Activated T-cell treated with anti-CD3 and anti-CD28 coated beads for 24 hours (primary cell): ENCODE measurements at places on chromosomes 7 and 10.

DNA sequence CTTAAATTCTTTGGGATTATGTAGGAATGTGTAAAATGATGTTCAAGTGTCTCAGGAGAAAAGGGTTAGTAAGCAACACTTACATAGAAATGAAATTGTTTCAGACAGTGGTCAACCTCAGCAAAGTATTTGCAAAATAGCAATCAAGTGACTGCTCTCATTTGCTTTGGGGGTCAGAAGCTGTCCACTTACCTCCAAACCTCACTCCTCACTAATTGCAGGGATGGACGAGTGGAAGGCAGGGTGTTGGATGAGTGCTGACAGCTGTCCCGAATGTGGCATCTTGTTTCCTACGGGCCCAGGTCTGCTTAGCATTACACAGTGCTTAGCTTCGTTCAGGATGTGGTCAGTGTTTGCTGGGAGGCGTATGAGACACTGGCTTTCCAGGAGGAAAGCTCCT lies 437.0 kb downstream of the SUGCT start:
- DNase-seq: no peak

- no peak for DNase-seq
Measured at GRCh38 chr10:112365014-112365432, 8.9 kb upstream of the ACSL5 start.

DNA sequence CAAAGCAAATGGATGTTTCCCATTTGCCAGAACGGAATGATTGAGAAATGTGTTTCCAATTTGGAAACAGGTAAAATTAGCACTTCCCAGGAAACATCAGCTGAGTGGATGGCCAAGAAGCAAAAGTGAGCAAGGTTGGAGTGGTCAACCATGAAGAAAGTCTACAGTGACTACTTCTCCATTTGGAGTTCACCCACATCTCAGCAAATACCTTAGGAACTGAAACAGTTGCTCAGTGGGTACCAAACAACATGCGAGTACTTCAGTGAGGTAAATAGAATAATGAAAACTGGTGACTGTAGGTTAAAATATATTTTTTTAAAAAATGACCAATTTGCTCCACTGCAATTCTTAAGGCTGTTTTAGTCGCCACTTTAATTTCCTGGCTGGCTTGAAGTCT lies 57.7 kb downstream of the SLC16A9 start:
- DNase-seq: no peak

GRCh38 chr10:93867525-93867924 lies 26.3 kb upstream of the SLC35G1 start:
- no peak for DNase-seq

DNA sequence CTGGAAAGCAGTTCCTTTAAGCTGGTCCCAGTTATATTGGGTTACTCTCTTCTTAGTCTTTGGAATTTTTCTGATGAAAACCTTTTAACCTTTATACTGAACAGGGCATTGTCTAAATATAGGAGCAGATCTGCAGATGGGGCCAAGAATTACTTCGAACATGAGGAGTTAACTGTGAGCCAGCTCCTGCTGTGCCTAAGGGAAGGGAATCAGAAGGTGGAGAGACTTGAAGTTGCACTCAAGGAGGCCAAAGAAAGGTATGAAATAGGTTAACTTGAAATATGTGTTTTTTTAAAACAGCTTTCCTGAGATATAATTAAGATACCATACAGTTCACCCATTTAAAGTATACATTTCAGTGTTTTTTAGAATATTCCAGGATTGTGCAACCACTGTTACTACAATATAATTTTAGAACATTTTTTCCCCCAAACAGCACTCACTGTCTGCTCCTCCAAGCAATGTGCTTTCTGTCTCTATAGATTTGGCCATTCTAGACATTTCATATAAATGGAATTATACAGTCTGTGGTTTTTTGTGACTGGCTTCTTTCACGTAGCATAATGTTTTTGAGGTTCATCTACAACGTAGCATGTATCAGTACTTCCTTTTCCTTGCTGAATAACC lies 18.9 kb downstream of the OPTN start:
- DNase-seq: no peak

GRCh38 chr10:9450801-9451200 lies 1396.3 kb downstream of the GATA3 start:
- DNase-seq: no peak

DNA sequence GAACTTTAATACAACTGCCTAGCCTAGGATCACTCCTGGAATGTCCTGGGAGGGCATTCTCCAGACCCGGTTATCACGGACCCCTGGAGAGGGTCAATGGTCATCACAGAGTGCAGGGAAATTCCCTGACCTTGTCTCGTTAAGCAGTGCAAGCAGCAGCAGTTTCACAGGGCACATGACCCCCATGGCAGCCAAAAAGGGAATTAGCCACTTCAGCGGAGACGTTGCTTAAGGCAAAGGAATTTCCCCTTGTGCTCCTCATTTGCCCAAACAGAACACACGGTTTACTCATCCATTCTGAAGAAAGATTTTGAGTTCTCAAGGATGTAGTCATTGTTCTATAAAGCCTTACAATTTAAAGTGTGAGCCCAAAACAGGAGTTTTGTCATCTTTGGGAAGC lies 260.3 kb downstream of the SNX13 start:
- no peak for DNase-seq

GRCh38 chr7:94449151-94449725 lies 54.5 kb downstream of the COL1A2 start:
- no peak for DNase-seq

- no peak for DNase-seq
Measured at GRCh38 chr7:17229228-17229627, 69.2 kb upstream of the AHR start.

GRCh38 chr7:105643384-105643783 lies 62.1 kb upstream of the EFCAB10 start:
- DNase-seq: no peak

DNA sequence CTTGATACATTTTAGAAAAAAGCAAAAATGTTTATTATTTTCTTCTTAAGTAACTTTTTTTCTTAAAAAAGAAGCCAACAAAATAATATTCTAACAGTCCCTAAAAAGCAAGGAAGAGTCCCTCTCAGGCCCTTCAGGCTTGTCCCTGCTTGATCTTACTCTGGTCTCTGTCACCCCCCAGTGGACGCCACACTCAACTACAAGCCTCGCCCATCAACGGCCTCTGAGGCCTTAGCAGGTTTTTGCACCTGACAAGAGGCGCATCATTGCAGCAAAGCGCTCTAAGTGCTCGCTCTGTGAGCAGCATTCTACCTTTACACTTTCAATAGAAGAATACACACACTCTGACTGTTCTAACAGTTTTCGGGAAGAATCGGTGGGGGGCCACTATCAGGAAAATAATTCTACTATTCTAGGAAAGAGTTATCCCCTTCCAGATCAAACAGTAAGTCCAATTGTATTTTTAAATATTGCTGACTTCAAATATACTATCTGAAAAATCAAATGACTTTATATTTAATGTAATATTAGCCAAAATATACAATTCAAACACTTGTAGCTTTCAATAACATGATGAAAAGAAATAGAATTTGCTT lies 139.2 kb downstream of the USP6NL start:
- DNase-seq: peak; percentile 69

DNA sequence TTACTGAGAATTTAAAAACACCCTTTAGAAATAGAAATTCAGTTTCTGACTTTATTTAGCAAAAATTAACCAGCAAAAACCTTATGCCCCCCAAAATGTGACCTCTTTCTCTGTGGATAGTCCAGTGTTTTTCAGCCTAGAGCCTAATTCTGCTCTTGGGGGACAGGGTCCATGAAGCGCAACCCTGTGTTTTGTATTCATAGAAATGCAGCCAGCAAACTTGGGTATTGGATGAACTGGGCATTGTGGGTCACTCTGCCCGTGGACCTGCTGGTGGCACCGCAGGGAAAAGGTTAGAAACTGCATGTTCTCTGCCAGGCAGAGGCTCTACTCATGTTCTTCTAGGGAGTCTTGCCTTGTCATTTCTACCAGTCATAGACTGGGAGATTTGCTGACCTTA lies 787.4 kb upstream of the C7orf33 start:
- no peak for DNase-seq

- no peak for DNase-seq
Measured at GRCh38 chr7:7932553-7932952, 36.0 kb upstream of the GLCCI1 start.

GRCh38 chr7:77157446-77157845 lies 35.0 kb downstream of the CCDC146 start:
- no peak for DNase-seq

DNA sequence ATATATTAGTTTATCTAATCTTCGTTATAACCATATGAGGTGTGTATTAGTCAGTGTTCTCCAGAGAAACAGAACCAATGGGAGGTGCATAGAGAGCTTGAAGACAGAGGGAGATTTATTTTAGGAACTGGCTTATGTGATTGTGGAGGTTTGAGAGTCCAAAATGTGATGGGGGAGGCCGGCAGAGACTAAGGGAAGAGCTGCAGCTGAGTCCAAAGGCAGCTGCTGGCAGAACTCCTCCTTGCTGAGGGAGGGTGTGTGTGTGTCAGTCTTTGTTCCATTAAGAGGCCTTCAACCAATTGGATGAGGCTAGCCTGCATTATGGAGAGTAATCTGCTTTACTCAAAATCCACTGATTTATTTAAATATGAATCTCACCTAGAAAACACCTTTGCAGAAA lies 165.1 kb downstream of the SH3PXD2A start:
- no peak for DNase-seq

DNA sequence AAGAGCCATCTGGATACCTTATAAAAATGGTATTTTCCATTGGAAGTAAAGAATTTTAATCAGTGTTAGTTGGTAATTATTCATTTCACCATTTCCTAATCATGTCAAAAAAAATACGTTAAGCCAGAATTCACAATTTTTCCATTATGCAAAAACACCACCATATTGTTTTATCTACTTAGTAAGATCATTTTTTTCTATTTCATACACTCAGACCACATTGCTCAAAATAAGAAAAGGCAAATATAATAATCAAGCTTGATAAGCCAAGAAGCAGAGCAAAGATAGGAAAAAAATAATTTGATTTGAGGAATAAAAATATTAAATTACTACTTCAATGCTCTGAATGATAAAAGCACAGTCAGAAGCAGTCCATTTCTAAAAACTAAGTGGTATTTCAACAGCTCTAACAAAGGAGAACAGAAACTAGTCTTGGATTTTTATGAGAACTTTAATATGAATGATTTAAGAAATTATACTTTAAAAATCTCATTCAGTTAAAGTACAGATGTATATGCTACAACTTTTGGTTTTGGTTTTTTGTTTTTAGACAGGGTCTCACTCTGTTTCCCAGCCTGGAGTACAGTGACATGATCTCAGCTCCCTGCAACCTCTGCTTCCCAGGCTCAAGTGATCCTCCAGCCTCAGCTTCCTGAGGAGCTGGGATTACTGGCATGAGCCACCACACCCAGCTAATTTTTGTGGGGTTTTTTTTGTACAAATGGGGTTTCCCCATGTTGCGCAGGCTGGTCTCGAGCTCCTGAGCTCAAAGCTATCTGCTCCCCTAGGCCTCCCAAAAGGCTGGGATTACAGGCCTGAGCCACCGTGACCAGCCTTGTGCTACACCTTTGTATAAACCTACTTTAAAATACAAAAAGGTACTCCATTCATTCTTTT lies 46.6 kb downstream of the LRRN3 start:
- peak; percentile 20 for DNase-seq

DNA sequence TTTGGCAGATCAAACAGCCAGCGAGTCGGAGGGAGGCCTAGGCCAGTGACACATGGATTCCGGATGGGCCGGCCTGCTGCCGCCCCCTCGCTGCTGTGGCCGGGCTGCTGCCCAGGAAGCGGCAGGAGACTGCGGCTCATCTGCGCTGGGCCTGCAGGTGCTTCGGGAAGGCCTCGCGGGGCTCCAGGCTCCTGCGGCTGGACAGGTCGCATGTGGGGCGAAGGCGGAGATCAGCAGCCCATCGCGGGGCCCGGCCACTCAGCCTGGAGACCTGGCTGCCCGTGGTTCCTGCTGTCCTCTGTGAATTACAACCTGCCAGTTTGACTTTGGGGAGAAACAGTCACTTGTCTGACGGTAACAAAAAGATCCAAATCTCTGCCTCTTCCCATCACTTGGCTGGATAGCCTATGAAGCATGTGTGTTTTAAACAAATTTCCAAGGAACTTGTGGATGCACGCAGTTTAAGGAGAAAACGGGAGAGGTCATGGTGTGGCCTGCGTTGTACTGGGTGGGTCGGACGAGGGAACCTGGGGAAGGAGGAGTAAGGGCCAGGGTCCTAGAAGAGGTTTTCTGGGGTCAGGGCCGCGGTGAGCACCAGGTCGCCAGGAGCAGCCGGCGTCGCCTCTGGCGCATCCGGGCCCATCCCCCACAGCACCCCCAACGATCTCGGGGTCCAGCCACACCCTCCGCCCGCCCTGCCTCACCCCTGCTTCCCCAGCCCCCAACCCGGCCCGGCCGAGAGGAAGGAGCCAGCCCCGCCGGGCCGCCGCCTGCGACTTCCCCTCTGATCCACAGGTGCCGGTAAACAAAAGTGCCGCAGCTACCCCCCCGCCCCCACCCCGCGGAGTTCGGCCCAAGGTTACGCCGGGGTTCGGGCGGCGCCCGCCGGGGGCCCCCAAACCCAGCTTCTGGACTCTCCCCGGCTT lies 1.6 kb downstream of the SPOCK2 start:
- peak; percentile 37 for DNase-seq

DNA sequence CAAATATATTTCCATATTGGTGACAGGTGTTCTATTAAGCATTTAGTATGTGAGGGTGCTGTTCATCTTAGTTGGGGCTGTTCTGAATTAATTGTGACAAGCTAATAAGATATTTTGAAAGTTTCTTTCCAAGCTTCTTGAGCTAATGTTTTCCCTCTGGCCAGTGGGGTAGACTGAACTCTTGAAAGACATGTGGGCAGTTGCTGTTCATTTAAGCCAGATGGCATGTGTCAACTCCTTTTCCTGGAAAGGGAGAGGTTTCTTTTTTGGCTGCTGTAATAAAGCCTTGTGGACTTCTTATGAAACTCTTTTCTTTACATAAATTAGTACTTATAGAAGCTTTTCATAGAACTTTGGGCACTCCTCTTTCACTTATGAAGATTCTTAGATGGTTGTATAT lies 21.7 kb downstream of the RAB18 start:
- no peak for DNase-seq

DNA sequence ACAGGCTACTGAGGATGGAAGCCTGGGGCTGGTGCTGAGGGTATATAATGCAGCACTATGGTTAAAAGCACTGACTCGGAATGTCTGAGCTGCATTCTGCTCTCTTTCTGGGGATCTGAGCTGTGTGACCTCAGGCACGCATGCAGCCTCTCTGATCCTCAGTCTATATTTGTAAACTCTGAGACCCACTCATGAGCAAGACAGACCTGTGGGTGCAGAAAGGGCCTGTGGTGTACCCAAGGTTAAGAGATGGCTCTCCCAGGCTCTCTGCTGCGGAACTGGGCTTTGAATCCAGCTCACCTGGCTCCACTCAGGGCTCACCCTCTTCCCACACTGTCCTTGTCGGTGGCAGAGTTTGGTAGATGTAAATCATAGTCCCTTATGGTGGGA lies 89.9 kb downstream of the CHST15 start:
- no peak for DNase-seq

DNA sequence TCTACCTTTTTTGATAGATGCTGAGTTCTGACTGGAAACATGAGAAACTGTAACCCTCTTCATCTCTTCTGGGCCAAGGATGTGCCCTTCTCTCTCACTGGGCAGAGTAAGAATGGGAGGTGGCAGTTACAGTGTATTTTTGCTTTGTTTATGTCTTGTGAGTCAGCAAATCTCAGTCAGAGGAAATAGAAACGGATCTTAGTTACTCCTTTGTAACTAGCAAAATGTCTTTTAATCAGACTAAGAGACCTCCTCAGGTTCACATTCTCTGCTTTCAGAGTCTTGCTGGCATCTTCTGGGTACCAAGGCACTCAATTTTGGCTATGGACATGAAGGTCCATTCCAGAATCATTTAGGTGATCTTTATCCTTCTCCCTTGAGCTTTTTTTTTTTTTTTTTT lies 70.9 kb downstream of the HHEX start:
- no peak for DNase-seq

- DNase-seq: no peak
Measured at GRCh38 chr7:41492603-41493002, 210.3 kb downstream of the INHBA start.
